ENCODE measurements at places on chromosomes 12 and 14.

DNA sequence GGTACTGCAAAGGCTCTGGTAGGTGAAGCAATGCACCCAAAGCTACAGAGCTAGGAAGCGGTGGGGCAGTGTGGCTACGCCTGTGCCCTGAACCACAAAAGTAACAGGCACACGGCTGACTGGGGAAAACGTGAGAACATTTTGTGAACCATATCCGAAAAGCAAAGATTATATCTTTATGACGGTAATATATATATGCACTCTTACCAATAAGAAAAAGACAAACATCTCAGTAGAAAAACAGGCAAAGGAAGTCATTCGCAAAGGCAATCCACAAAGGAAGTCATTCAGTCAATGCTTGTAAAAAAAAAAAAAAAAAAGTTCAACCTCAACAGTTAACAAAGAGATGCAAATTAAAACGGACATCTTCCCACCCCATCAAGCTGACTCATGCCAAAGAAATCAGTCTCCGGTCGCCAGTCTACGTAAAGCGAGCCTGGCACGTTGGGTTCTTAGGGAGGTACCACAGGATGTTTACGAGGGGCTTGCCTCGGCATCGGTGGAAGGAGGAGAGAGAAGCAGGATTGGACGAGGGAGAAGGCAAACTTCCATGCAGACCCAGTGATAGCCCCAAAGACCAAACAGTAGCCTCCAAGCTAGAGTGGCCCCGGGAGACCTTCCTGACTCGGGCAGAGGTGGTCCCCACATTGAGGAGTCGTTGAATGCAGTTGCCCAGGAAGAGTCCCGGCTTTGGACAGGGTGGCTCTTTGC is 39.4 kb upstream of the PPP2R5C start:
- peak; percentile 46 for DNase-seq

DNA sequence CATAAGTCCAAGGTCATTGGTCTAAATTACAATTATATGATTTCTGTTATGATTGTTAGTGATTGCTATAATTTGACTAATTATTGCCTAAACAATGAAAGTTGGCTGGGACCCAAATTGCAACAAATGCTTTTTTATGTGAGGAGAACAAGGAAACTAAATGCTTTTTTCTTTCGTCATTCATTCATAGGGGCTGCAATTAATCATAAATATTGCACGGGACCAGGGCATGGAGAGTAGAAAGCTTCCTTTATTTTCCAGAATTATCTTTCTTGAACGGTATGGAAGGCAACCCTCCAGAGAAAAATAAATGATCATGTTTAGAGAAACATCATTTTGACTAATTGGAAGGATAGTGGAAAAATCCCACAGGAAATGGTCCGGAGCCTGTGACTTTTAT is 32.6 kb upstream of the ARHGAP5 start:
- DNase-seq = no peak

DNA sequence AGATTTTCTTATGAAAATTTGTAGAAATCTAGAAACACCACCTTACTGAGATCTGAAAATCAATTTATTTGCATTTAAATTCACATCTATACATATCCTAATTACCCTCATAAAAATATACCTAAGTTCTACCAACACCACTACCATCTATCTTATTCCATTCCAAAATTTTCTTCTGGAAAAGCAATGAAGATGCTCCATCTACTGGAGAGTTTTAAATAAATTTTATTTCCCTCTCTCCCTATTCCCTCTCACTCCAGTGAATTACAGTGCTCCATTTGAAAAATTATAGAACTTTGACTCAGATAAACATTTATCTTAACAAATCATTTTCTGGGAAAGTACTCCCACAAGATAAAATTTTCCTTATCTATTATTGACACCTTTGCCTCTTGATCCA is 2.3 kb upstream of the C14orf39 start:
- no peak for DNase-seq

DNA sequence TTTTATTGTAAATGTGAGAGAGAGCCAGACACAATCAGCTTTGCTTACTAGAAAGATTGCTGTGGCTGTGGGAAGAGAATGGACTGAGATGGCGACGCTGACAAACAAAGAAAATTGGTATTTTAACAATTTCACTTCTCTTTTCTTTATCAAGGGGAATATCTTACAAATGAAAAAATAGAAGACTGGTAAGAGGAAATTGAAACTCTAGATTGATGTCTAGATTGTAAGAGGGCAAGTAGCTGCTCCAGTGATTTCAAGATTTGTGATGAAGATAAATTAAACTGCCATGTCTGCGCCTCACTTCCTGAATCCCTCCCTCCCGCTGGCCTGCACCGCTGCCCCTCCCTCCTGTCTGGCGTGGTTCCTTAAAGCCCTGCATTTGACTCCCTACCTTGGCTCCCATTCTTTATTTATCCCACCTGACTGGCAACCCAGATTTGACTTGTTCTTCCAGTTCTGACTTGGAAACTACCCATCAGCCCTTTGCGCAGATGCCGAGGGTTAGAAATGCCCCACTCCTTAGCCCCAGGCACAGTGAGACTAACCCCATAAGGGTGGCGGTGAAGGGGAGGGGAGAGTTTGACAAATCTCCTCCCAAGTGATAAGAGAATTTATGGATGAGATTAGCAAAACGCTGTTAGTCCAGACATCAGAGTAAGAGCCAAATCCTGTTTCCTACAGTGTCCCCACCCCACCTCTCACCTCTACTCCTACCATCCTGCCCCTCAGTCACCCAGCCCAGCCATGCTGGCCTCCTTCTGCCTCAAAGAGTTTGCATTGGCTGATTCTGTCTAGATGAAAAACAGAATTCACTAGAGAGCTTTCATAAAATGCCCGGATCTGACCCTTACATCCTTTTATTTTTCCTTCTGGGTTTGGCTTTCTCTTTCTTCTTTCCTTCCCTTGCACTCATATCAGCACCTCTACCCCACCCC is 125.3 kb upstream of the ATF7IP start:
- no peak for DNase-seq

GRCh38 chr12:78157199-78157598 is 326.5 kb downstream of the NAV3 start:
- DNase-seq = no peak

DNA sequence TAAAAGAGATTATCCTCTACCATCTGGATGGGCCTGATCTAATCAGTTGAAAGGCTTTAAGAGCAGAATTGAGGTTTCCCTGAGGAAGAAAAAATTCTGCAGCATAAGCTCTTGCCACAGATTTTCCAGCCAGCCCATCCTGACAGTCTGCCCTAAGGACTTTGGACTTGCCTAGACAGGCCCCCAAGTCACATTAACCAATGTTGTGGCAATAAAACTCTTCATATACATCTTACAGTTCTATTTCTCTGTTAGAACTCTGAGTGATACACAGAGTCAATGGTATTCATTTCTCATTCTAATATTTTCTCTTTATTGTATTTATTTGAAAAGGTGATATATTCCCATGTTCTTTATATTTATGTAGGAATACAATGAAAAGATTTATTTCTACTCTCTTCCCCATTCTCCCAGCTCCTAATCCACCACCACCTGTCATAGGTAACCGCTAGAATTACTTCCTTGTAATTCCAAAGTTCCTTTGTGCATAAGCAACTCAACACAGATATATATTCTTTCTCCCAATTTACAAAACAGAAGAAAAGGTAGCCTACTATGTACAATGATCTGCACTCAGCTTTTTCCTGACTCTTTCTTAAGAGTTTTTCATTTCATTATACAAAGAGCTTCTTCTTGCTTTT is 182.1 kb downstream of the CAPZA3 start:
- DNase-seq = no peak

- no peak for DNase-seq
Measured at GRCh38 chr12:466039-466438, 6.3 kb downstream of the B4GALNT3 start.

GRCh38 chr12:45914090-45914489 is 76.3 kb downstream of the SCAF11 start:
- no peak for DNase-seq

- DNase-seq = no peak
Measured at GRCh38 chr14:72664651-72665050, 229.2 kb downstream of the DPF3 start.

GRCh38 chr12:23576372-23576771 is 373.1 kb downstream of the SOX5 start:
- DNase-seq = no peak

DNA sequence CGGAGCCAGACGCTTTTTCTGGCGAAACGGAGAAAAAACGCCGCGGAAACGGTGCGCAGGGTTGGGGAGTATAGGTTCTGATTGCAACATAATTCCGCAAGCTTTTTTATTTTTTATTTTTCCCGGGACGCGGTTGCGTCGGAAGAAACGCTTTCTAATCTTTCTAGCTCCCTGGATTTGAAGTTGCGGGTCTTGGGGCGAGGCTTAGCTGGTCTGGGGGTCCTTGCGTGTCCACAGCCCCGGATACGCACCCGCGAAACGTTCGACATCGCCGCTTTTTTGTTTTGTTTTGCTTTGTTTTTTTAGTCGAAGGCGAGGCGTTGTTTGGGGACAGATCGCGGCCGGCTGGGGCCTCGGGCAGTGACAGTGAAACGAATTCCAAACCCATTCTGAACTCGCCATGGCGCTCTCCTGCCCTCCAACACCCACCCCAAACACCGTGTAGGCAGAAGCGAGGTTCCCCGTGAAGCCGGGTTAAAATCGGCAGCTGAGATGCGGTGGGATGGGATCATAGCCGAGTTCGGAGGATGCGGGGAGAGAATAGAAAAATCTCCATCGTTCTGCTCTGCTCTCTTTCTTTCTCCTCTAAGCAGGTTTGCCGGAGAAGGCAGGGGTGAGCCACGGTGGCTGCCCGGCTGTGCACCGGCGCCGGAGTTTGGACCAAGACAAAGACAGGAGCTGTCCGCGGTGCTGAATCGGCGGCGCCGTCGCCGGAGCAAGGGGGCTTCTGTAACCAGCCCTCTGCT is 8.1 kb upstream of the LHX5 start:
- DNase-seq = no peak

DNA sequence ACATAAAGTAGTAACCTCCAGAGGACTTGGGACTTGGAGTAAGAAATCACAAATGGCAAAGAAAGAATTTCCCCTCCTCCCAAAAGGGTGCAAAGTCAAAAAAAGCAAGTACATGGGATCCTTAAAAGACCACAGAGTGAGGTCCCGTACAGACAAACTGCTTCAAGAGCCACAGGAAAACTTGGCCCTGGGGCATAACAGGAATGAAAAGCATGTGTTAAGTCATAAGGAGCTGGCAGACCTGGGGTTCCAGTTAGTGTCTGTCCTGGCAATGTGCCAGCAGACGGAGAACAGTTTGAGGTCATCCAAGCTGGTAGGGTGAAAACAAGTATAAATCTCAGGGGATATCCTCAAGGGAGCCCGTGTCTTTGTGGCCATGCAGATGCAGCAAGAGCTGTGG is 73.2 kb downstream of the HSD17B6 start:
- DNase-seq = no peak

GRCh38 chr12:119486599-119487154 is 106.9 kb upstream of the TMEM233 start:
- DNase-seq = no peak

GRCh38 chr12:52715416-52715815 is 12.1 kb upstream of the KRT77 start:
- no peak for DNase-seq

- DNase-seq = no peak
Measured at GRCh38 chr12:13045816-13046215, 1.6 kb downstream of the FAM234B start.

GRCh38 chr12:111111681-111112080 is 191.3 kb upstream of the MYL2 start:
- no peak for DNase-seq

GRCh38 chr14:60563113-60563512 is 54.2 kb downstream of the SIX6 start:
- no peak for DNase-seq

DNA sequence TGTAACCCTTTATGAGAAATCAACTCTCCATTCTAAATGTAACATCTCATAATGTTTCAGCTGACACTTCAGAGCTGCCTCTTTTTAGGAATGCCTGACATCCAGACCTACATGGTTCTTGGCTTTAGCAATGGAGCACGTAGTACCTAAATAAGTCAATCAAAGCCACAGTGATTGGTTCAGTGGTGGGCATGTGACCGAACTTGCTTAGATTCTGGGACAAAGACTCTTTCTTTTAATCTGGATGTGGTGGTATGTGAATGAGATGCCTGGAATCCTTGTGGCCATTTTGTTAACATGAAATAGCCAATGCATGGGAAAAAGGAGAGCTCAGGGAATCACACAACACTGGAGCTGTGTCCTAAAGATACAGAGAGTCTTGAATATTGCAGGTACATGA is 11.8 kb downstream of the GPR65 start:
- DNase-seq = no peak

- DNase-seq = no peak
Measured at GRCh38 chr12:49582201-49582600, 14.3 kb upstream of the MCRS1 start.

GRCh38 chr12:89649139-89649538 is 59.5 kb downstream of the ATP2B1 start:
- no peak for DNase-seq

DNA sequence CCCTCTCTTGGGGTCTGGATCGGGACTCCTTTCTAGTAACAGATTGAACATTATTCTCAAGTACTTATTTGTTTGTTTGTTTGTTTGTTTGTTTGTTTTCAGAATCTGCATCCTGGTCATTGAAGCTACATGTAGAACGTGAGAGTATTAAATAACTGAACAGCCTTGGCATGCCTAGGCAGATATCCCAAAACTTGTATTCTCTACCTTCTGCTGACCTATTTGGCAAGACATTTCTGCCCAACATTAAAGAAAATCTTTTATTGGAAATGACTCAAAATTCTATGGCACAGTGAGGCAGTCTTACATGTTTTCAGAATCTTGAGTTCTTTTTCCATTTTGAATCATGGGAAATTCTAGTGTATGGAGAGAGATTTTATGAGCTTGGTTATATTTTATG is 165.1 kb upstream of the CNOT2 start:
- no peak for DNase-seq

- no peak for DNase-seq
Measured at GRCh38 chr12:122610207-122610606, 83.2 kb downstream of the KNTC1 start.

GRCh38 chr12:69897744-69898143 is 72.7 kb downstream of the MYRFL start:
- DNase-seq = no peak

DNA sequence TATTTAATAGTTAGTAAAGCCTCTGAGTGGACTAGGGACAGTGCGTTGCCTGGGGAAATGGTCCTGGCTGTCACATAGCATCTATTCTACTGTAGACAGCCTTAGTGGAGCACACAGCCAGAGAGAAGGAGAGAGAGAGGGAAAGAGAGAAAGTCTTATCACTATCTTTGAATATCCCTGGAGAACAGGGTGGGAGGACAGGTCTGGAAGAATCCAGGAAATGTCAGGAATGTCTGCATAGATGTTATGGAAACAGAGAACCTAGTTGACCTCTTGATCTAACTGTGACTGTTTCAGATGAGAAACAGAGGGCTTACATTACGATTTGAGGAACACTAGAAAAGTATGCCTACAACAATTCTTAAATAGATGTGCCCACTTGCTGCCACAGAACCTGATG is 92.8 kb downstream of the SLC15A5 start:
- DNase-seq = no peak

GRCh38 chr12:71440763-71441748 is 1.5 kb downstream of the LGR5 start:
- DNase-seq = no peak
